ENCODE measurements at places on chromosomes 2 and 18.
A peak's percentile ranks its signal among the peaks of the same experiment; 100 is the strongest.

- peak; percentile 8 for DNase-seq
These were observed 340 bp downstream of the SLC40A1 start for GRCh38 chr2:189580241-189580651.

DNA sequence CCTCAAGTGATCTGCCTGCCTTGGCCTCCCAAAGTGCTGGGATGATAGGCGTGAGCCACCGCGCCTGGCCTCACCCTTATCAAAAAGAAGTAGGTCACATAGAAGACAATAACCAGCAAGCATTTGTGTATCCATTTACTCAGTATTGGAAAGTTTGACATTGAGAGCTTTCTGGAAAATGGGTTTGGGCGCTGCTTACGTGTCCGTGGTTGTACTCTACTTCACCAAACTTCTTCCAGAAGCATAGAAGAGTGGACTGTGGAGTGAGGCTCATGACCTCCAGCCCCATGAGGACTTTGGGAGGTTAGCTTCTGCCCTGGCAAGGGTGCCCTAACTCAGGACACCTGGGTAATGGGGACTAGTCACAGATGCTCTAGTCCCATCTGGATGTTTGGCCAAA lies 3.7 kb upstream of the ODC1 start:
- no peak for DNase-seq

DNA sequence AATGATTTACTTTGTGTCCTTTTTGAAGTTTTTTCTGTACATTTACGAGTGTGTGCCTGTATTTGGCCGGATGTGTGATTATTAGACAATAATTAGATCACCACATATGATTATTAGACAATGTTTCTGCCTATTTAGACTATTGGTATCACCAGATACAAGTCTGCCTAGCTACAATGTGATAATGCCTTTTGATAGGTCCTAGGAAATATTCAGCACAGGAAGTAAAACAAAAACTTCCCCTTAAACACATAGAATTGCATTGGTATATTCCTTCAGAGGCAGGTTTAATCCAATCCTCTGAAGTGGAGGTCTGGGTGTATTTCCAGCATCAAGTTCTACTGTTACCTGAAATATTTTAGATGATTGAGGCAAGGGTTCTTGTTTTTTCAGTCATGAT lies 275.1 kb downstream of the TGIF1 start:
- DNase-seq, result no peak

- DNase-seq, result no peak
These were observed 17.2 kb downstream of the GPC1 start for GRCh38 chr2:240452462-240453256.

GRCh38 chr2:224268441-224268840 lies 133.5 kb downstream of the FAM124B start:
- no peak for DNase-seq
